ENCODE measurements at places on chromosomes 2 and 18. TPM values are rescaled to one million over a fixed set of nuclear protein-coding genes. Genes with fewer than 3 reads are reported as not detected.

DNA sequence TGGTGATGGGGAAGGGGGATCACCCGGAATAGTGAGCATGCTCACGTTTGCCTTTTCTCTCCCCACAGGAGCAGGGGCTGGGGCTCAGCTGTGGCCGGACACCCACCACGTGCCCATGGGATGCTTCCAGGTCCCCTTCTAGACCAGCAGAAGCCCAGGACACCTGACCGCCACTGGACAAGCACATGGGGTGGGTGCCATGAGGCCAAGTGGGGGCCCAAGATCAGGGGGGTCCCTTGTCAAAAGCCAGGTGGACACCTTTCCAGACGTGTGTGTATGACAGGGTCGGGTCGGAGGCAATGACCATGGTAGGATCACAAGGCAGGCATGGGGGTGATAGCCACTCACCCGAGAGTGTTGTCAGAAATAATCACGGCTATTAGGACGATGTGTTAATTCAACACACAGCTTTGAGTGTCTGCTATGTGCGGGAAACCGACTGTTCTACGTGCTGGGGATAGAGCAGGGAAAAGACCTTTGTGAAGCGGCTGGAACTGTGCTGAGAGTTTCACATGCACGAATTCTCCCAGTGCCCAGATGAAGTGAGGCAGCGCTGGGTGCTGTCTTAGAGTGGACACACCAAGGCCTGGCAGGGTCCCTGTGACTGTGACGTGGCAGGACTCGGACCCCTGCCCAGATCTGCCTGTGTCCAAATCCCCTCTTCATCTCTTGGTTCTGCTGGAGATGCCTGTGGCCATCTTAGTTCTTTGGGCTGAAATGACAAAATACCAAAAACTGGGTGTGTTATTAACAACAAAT is 244.7 kb downstream of the NDUFA10 start:
- H3K36me3 ChIP-seq, result no peaks in the 10 kb centered on the region
- H3K27me3 ChIP-seq, result no peaks in the 10 kb centered on the region
- no peak overlapping the region for H3K27ac ChIP-seq
- no peak for DNase-seq
- no peaks in the 10 kb centered on the region for H3K4me1 ChIP-seq

DNA sequence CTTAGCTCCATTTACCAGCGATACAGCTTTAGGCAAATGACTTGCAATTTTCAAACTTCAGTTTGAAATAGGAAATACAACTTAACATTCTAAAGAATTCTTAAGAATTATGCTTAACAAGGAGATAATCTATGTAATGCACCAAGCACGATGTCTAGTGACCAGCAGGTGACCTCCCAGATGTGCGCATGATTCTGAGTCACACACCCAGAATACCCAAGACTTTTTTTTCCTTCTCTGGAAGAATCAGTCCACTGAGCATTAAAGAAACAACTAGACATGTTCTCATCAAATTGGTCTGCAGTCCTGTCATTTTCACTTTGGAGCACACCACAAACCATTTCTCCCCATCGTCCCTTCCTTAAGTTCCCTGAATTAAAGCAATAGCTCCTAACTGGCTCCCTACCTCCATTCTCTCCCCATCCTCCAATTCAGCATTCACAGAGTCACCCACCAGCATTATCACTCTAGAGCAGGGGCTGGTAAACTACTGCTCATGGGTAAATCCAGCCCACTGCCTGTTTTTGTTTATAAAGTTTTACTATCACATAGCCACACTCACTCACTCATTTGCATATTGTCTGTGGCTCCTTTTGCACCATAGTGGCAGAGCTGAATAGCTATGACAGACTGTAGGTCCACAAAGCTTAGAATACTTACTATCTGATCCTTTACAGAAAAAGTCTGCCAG is 13.2 kb downstream of the EVA1A start:
- H3K27ac ChIP-seq, result no peak overlapping the region
- no peak for DNase-seq
- H3K4me1 ChIP-seq, result no peaks in the 10 kb centered on the region
- no peak overlapping the region for H3K4me3 ChIP-seq

GRCh38 chr2:232255033-232255432 is 123.5 kb upstream of the ALPP start:
- H3K27me3 ChIP-seq, result no peaks in the 10 kb centered on the region
- H3K4me3 ChIP-seq, result no peak overlapping the region
- H3K4me1 ChIP-seq, result peaks cover 27% of the 10 kb centered on the region
- no peak overlapping the region for H3K27ac ChIP-seq
- DNase-seq, result no peak
- no peaks in the 10 kb centered on the region for H3K36me3 ChIP-seq

GRCh38 chr18:27121108-27121507 is 64.0 kb downstream of the CHST9 start:
- no peaks in the 10 kb centered on the region for H3K36me3 ChIP-seq
- no peak overlapping the region for H3K27ac ChIP-seq
- no peak overlapping the region for H3K4me3 ChIP-seq

- no peak for DNase-seq
- H3K27me3 ChIP-seq, result no peaks in the 10 kb centered on the region
- peaks cover 13% of the 10 kb centered on the region for H3K4me1 ChIP-seq
- H3K36me3 ChIP-seq, result no peaks in the 10 kb centered on the region
- H3K4me3 ChIP-seq, result no peak overlapping the region
Observed at GRCh38 chr18:10015288-10015701, 101.5 kb downstream of the VAPA start.

DNA sequence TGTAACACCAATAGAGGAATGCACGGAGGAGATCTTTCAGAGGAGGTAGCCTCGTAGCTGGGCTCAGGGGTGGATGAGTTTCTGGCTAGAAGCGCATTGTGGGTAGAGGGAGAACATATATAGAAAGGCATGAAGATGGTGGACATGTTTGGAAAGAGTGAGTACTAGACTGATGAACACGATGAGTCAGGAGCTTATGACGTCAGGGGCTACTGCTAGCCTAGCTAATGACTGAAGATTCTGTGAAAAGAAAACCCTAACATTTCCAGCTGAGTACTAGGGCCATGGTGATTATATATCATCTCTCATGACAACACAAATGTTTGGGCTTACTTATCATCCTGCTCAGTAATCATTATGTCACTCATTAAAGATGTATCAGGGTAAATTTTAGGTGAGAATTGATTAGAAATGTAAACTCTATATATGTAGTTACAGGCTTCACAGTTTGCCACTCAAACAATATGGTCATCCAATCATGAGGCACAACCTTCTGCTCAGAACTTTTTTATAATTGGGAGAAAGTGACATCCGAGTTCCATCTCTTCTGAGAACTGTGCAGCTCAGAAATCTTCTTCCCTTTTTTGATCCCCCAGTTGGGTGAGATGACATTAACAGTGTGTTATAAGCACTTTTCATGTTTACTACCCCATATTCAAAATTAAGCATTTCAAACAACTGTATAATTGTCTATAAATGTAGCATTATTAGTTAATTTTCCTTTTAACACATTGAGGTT is 22.2 kb upstream of the IL1RN start:
- DNase-seq, result no peak
- no peak overlapping the region for H3K27ac ChIP-seq
- no peak overlapping the region for H3K4me3 ChIP-seq
- H3K36me3 ChIP-seq, result no peaks in the 10 kb centered on the region
- H3K4me1 ChIP-seq, result no peaks in the 10 kb centered on the region
- H3K27me3 ChIP-seq, result no peaks in the 10 kb centered on the region

DNA sequence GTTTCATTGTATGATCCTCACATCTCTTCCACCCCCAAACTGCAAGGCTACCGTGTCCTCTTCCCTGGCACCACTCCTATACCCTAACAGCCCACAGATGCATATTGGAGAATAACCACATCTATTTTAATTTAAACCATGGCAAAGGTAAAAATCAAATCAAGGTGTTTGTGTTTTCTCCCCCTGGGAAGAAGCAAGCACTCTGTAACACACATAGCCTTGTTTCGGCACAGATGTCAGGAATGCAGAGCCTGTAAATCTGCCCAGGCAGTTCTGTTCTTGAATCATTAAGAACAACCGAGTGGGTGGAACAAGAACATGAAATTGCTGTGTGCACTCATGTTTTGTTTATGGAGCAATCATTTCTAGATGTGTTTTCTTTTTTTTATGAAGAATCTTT is 6.8 kb upstream of the COX7A2L start:
- DNase-seq, result no peak
- no peaks in the 10 kb centered on the region for H3K27me3 ChIP-seq
- no peaks in the 10 kb centered on the region for H3K36me3 ChIP-seq
- H3K4me3 ChIP-seq, result no peak overlapping the region
- H3K27ac ChIP-seq, result no peak overlapping the region

DNA sequence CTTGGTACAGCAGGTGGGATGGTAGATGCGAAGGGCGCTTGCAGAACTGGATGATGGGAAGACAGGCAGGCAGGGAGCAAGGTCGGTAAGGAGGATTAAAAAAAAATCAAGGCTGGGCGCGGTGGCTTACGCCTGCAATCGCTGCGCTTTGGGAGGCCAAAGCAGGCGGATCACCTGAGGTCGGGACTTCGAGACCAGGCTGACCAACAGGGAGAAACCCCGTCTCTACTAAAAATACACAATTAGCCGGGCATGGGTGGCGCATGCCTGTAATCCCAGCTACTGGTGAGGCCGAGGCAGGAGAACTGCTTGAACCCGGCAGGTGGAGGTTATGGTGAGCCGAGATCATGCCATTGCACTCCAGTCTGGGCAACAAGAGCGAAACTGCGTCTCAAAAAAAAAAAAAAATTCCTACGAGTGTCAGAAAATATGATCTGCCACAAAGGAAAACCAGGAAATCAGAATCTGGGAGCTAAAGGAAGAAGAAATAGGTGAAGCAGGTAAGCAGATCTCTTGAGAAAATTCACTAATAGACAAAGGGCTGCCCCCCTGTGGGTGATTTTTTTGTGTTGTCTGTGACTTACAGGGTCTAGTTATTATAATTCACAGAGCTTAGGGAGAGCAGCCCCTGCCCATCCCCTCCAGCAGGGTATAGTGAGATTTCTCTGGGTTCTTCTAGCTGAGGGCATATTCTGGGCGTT is 46.2 kb downstream of the C2orf42 start:
- no peaks in the 10 kb centered on the region for H3K27me3 ChIP-seq
- no peak for DNase-seq
- peaks cover 26% of the 10 kb centered on the region for H3K4me1 ChIP-seq
- no peaks in the 10 kb centered on the region for H3K36me3 ChIP-seq
- H3K4me3 ChIP-seq, result no peak overlapping the region
- H3K27ac ChIP-seq, result no peak overlapping the region

DNA sequence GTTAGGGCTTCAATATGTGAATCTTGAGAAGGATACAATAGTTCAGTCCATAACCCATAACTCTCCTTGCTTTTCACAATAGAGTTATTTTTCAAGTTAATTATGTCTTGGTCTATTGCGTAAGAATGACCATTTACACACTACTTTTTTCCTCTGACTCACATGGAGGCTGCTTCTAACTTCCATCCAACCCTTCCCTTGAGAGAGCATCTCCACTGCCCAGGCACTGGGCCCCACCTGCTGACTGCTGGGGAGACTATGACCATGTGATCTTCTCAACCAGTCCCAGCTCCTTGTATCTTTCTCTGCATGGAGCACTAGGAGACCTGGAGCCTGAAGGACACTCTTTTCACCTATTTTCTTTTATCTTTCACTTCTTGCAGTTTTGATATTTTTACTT is 251.5 kb downstream of the GPD2 start:
- H3K36me3 ChIP-seq, result no peaks in the 10 kb centered on the region
- DNase-seq, result no peak
- no peaks in the 10 kb centered on the region for H3K27me3 ChIP-seq
- H3K4me3 ChIP-seq, result no peak overlapping the region

GRCh38 chr2:144078106-144078505 is 441.8 kb downstream of the ZEB2 start:
- no peak overlapping the region for H3K4me3 ChIP-seq
- no peak for DNase-seq
- peaks cover 5% of the 10 kb centered on the region for H3K4me1 ChIP-seq
- H3K27me3 ChIP-seq, result no peaks in the 10 kb centered on the region
- no peaks in the 10 kb centered on the region for H3K36me3 ChIP-seq

GRCh38 chr2:229054311-229054710 is 216.8 kb downstream of the PID1 start:
- H3K27me3 ChIP-seq, result no peaks in the 10 kb centered on the region
- H3K36me3 ChIP-seq, result no peaks in the 10 kb centered on the region
- no peak overlapping the region for H3K27ac ChIP-seq
- no peak overlapping the region for H3K4me3 ChIP-seq
- H3K4me1 ChIP-seq, result no peaks in the 10 kb centered on the region

The RAX gene
- not detected for total RNA-seq

The FKBP1B gene
- total RNA-seq, result 6.1 TPM

The CNRIP1 gene
- 25.7 TPM for total RNA-seq

The CCDC121 gene
- 9.9 TPM for total RNA-seq

The ACVR2A gene
- 20.8 TPM for total RNA-seq

The SPEG gene
- 3.5 TPM for total RNA-seq

The THOC1 gene
- total RNA-seq, result 111 TPM

The CIB4 gene
- 0.45 TPM for total RNA-seq

Measured in thyroid gland (tissue), 4 donors.